ENCODE measurements at places on chromosomes 11 and 22. TPM values are rescaled to one million over a fixed set of nuclear protein-coding genes. Genes with fewer than 3 reads are reported as not detected.

DNA sequence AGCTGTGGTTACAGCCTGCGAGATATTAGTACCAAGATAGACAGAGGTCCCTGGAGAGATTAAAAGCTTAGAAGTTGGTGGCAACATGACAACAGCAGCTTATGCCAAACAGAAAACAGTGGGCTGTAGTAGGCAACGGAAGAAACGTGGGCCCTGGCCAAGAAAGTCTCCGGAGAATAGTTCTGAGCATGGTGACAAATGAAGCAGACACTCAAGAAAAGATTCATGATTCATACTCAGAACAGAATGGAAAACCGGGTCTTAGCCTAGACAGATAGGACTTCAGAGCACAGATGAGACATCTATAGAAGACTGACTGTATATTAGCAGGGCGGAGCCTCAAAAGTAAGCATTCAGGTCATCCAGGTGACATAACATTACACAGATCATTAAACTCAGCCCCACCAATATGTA is 727.4 kb downstream of the ETS1 start:
- no peaks in the 10 kb centered on the region for H3K36me3 ChIP-seq
- no peak overlapping the region for H3K4me3 ChIP-seq
- no peak overlapping the region for H3K27ac ChIP-seq
- DNase-seq, result no peak
- no peaks in the 10 kb centered on the region for H3K27me3 ChIP-seq
- H3K4me1 ChIP-seq, result no peaks in the 10 kb centered on the region

The PGA5 gene
- total RNA-seq, result not detected

- H3K27ac ChIP-seq, result no peak overlapping the region
- H3K36me3 ChIP-seq, result no peaks in the 10 kb centered on the region
- H3K4me1 ChIP-seq, result no peaks in the 10 kb centered on the region
- H3K4me3 ChIP-seq, result no peak overlapping the region
- no peaks in the 10 kb centered on the region for H3K27me3 ChIP-seq
- DNase-seq, result no peak
Observed at GRCh38 chr11:87972133-87972532, 203.1 kb downstream of the RAB38 start.

DNA sequence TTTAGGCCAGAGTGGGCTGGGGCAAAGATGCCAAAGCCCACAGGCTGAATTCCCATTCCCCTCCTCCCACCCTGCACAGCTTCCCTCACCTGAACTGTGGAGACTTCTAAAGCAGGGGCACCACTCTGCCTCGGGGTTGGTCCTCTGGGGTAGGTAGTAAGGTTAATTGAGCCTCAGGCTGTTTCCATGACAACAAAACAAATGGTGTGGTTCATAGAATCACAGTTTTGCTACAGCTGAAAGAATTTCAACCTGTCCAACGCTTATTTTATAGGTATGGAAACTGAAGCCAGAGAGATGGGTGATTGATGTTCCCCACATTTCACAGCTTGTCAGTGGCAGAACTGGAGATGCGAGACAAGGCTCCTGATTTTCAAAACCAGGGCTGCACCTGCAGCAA is 109.5 kb downstream of the SNX19 start:
- no peak for DNase-seq
- no peak overlapping the region for H3K27ac ChIP-seq
- no peak overlapping the region for H3K4me3 ChIP-seq
- H3K27me3 ChIP-seq, result no peaks in the 10 kb centered on the region
- H3K36me3 ChIP-seq, result no peaks in the 10 kb centered on the region

- peaks cover 40% of the 10 kb centered on the region for H3K27me3 ChIP-seq
- H3K27ac ChIP-seq, result no peak overlapping the region
- H3K4me3 ChIP-seq, result no peak overlapping the region
- no peaks in the 10 kb centered on the region for H3K4me1 ChIP-seq
- H3K36me3 ChIP-seq, result no peaks in the 10 kb centered on the region
Observed at GRCh38 chr11:11397036-11397415, 44.0 kb upstream of the CSNK2A3 start.

The TNNT3 gene
- total RNA-seq, result 0.60 TPM
